ENCODE measurements at places on chromosomes 2 and 18.

DNA sequence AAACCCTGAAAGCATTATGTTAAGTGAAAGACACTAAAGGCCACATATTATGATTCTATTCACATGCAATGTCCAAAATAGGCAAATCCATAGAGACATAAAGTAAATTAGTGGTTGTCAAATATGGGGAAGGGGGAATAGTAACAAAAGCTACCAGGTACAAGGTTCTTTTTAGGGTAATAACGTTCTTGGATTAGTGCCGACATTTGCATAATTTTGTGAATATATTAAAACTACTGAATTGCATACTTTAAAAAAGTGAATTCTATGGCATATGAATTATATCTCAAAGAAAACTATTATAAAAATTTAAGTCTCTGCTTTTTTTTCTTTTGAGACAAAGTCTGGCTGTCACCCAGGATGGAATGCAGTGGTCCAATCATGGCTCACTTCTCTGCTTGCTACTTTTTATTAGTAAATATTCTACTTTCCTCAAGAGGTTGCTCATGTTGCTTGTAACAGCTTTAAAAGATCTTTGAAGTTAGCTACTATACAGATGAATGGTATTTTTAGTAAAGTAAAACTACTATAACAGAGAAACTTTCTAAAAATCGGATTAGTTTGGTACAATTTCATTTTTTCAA lies 2.5 kb downstream of the SESTD1 start:
- DNase-seq, result no peak

DNA sequence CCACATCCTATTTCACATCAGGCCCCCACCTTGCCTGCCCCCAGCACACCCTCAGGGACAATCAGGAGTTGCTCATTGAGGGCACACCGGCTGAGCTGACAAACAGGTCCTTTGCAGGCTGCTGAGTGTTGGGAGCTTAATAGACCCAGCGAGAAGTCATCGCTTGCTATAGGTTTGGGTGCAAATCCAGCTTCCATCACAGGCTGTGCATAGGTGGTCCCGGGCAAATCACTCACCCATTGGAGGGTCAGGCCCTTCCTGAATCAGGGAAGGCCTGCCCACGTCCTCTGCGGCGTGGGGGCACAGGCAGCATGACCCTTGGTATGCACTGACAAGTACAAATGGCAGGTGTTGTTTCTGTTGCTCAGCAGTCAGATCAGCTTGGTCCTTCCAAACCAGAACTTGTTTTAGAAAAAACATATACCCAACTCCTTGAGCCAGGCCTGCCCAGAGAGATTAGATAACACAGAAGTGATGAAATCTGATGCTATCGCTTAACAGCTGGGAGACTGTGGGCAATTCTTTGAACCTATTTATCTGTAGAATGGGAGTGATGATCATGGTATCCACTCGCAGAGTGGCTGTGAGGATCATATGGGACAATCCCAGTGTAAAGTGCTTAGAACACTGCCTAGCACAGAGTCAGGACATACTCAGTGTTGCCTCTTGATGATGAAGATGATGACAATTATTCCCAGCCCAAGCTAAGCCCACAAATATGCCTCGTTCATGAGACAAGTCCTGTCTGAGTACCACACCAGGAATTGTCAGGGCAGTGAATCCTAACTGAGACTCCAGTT lies 34.9 kb downstream of the SMAD7 start:
- DNase-seq, result no peak

DNA sequence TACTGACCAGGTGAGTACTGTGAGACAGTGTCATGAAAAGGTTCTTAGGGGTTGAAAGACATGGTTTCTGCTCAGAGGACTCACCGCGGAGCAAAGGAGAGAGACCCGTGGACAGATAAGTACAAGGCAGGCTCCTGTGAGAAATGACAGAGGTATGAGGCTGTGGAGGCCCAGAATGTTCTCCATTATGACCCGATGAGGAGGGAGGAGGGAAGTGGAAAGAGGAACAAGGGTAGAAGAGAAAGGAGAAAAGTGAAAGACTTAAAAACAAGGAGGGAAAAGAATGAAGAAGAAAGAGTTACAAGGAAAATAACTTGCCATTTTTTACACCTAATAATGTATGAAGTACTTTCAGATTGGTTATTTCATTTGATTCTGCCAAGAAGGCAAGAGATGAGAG lies 29.8 kb downstream of the MAPRE3 start:
- no peak for DNase-seq

DNA sequence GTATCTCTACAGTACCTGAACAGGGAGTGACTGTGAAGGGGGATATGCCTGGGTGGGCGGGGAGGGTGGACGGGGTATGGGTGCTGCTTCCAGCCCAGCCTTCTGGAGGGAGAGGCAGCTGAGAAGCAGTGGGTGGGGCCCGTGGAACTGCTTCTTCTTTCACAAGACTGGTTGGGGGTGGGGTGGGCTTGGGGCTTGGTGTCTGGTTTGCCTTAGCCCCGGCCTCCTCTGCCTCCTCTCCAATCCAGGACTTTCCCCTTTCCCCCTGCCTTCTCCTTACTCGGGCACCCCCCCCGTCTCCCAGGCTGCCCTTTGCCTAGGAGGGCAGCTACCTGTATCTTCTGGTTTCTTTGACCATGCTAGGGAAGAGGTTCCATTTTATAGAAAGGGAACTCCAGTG lies 233.4 kb downstream of the DYSF start:
- DNase-seq, result no peak

DNA sequence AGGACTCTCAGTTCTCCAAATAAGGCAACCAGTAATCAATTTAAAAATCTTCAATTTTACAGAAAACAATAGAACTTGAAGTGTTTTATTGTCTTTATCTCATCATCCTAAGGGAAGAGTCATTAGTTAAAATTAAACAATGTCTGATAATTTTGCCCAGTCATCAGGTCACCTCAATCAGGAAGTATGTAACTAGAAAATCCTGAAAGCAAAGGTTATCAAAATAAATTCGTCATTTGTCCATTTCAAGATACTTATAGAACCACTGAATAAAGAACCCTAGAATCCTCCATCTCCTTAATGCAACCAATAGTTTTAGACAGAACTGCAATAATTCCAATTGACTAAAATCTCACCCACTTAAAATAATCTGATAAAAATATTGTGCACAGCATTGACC lies 115.2 kb downstream of the NCKAP5 start:
- no peak for DNase-seq

DNA sequence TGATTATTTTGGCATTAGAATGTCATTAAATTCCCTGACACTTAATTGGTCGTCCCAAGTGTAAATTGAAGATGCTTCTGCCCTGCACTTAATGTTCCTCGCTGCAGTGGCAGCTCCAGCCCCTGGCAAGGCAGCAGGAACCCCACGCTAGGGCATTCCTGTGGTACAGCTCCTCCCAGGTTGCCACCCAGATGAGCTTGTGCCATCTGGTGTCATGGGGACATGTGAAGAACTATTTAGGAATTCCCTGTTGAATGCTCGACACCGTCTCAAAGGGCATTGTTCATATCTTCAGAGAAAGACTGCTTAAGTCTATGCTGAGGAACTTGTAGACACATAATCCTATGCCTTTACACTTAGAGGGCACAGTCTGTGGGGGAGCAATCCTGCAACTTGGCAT lies 38.9 kb downstream of the BCL2L11 start:
- DNase-seq, result no peak

- DNase-seq, result no peak
These were observed 183.2 kb upstream of the SIX2 start for GRCh38 chr2:45192481-45192880.

DNA sequence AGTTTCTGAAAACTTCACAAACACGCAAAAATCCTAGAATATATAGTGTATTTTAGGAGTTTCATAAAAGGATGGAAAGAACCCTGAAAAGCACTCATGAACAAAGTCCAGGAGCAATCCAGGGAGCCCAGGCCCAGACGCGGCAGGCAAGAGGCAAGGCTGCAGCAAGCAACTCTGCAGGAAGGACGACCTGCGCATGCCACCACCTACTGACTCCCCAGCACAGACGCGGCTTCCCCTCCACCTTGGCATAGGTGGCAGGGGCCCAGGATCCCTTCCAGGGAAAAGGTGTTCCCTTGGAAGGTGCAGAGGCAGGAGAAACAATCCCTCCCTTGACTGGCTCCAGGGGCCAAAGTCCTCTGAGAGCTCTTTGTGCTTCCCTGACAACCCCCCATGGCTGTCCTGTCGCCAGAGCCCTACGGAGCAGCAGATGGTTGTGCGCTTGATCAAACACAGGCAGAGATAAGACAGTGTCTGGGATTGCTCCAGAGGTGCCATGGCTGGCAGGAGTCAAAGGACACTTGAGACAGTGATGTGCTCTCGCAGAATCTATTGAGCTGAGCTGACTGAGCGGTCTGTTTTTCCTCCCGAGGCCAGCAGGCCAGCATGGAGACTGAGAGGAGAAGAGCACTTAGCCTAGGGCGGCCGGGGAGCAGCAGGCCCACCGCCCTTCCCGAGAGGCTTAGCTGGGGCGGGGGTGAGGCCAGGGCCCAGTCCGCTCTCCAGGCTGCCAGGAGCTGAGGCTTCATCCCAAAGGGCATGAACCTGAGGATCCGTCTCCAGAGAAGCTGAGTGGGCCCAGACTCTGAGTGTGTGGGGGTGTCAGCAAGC lies 10.8 kb upstream of the AMER3 start:
- no peak for DNase-seq

GRCh38 chr2:18304849-18305248 lies 255.6 kb downstream of the RDH14 start:
- no peak for DNase-seq

DNA sequence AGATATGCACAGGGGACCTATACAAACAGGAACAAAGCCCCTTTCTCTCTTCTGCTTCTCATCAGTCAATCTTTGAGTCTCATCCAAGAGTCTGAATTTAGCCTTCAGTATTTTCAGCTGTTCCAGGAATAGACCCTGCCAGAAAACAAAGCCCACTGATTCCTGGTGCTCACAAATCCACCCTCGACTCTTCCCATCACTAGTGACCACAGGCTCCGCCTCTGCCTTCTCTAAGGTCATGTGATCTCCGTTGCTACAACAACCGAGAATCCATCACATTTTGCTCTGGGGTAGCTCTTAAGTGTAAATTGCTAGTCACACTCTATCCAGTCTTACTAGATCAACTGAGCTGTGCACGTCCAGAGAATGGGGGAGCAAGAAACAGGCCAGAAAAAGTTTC lies 46.4 kb upstream of the SPTBN1 start:
- DNase-seq, result no peak

DNA sequence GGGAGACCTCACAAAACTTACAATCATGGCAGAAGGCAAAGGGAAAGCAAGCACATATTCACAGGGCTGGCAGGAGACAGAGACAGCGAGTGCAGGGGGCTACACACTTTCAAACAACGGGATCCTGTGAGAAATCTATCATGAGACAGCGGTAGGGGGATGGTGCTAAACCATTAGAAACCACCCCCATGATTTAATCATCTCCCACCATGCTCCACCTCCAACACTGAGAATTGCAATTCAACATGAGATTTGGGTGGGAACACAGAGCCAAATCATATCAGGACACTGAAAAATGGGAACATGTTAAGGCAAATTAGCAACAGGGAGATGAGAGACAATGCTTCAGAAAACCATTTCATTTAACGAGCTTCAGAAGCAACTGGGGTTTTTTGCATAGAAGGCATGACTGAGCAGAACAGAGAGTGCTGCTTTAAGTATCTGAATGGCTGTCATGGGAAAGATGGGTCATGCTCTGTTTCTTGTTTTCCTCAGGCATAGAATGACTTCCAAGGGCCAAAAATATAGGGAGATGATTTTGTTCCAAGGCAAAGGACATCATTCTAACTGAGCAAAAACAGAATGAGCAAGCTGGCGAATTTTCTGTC lies 100.8 kb upstream of the MAP2 start:
- no peak for DNase-seq

GRCh38 chr2:25430556-25430955 lies 88.8 kb upstream of the DNMT3A start:
- DNase-seq, result no peak

Measured in thymus (tissue), 14 donors.